ENCODE measurements at places on chromosomes 12 and 14.

- DNase-seq, result no peak
These were observed 13.8 kb upstream of the TMPRSS12 start for GRCh38 chr12:50828886-50829285.

- DNase-seq, result no peak
These were observed 168.6 kb downstream of the CPNE8 start for GRCh38 chr12:38736821-38737220.

- DNase-seq, result no peak
These were observed 687.6 kb downstream of the GALC start for GRCh38 chr14:87305345-87305744.

DNA sequence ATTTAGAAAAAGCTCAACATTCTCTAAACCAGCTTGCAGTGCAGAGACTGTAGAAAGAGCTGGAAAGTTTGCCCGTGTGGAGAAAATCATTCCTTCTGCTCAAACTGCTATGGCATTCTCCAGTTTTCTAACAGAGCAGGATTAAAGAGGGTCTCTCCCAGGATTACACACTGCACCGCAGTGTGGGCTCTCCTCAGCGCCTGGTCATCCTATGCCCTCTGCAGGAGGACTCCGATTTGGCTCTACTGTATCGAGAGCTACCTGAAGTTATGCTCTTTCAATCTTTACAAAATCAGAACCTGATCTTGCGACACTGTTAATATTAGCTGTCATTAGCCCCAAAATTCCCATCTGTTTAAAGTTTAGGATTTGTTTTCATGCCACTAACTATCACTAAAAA, 33.0 kb downstream of the BHLHE41 start:
- DNase-seq, result no peak

GRCh38 chr14:65345266-65345665, 67.3 kb upstream of the FUT8 start:
- DNase-seq, result no peak

Measured in left forelimb (tissue), 1 donor.